ENCODE measurements at places on chromosomes 7 and 10.
A peak's percentile ranks its signal among the peaks of the same experiment; 100 is the strongest.

DNA sequence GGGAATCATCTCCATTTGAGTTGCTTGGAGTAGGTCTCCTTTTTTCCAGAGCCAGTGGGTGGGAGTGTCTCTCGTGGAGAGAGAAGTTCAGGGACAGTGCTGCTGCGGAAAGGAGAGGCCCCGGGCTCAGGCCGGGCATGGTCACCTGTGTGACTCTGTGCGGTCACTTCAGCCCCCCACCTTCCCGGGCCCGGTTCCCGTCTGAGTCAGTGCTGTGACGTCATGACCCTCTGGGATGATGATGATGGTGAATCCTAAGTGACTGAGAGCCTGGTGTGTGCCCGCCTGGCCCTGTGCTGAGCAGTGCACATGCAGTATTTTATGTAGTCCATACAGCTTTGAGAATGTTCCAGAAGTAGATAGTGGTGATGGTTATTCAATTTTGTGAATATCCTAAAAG is 32.6 kb upstream of the AP5Z1 start:
- DNase-seq: no peak

- DNase-seq: no peak
Observed at GRCh38 chr10:35644050-35644950, 2.2 kb upstream of the FZD8 start.

DNA sequence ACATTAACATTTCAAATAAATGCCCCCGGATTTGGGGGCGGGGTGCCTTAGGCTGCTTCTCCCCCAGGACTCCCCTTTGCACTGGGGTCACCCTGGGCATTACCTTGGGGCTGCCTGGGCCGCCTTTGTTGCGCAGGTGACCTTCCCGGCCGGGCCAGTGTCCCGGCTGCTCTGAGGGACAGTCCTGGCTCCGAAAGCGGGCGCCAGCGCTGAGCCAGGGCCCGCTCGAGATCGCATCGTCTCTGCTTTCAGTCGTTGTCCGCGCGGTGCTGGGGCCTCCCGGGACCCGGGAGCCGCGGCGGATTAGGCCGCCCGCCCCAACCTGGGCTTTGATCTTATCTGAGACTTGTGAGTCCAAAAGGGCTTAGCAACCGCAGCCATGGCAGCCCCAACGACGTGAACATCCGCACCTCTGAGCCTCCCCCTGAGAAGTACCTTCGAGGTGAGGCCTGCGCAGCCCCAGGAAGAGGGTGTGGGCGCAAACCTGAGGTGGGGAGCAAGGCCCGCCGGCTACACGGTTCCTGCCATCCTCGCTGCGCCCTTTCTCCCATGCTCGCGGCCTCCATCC is 14.8 kb upstream of the WAPL start:
- no peak for DNase-seq

GRCh38 chr10:85651497-85651882 is 715.1 kb downstream of the GRID1 start:
- DNase-seq: peak; percentile 72

DNA sequence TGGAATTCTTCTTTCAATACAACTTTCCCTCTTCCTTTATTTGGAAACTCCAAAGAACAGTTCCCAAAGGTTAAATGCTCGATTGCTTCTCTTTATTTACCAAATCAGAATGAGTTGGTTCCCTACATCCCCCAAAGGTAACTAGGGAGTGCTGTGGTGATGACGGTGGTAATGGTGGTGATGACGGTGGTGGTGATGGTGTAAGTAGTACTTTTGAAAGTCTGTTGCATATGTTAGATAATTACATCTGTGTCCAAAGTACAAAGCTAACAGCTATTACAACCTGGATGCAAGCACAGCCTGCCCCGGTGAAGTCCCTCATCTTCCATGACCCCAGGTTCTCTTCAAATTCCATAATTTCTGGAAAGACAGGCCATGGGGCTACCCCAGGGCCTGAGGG is 115.1 kb downstream of the TNS3 start:
- DNase-seq: no peak

GRCh38 chr7:121945480-121946236 is 72.7 kb downstream of the PTPRZ1 start:
- DNase-seq: no peak

- DNase-seq: no peak
Observed at GRCh38 chr10:49349390-49349789, 46.5 kb downstream of the DRGX start.

- DNase-seq: peak; percentile 74
Observed at GRCh38 chr10:100470367-100470766, 7.6 kb downstream of the WNT8B start.

DNA sequence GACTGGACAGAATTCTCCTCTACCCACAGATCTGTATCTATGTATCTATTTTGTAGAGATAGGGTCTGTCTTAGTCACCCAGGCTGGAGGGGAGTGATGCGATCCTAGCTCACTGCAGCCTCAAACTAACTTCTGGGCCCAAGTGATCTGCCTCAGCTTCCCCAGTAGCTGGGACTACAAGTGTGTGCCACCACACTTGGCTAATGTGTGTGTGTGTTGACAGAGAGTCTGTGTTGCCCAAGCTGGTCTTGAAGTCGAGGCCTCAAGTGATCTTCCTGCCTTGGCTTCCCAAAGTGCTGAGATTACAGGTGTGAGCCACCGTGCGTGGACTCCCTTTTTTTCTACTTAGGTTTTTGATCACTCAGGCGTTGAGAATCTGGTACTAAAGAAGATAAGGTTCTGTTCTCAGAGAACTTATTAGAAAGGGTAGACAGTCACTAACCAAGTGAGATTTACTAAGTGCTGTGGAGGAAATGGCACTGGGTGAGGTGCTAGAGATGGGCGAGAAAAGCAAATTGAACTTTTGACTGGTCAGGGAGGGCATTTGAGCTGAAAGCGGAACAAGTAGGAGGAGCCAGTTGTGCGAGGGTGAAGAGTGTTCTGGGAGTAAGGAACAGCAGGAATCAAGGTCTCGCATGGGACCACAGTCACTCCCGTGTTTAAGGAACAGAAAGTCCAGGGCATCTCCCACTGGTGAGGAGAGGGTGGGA is 18.0 kb downstream of the NDUFB2 start:
- no peak for DNase-seq

- DNase-seq: peak; percentile 85
Observed at GRCh38 chr7:79282070-79282694, 171.3 kb downstream of the MAGI2 start.

DNA sequence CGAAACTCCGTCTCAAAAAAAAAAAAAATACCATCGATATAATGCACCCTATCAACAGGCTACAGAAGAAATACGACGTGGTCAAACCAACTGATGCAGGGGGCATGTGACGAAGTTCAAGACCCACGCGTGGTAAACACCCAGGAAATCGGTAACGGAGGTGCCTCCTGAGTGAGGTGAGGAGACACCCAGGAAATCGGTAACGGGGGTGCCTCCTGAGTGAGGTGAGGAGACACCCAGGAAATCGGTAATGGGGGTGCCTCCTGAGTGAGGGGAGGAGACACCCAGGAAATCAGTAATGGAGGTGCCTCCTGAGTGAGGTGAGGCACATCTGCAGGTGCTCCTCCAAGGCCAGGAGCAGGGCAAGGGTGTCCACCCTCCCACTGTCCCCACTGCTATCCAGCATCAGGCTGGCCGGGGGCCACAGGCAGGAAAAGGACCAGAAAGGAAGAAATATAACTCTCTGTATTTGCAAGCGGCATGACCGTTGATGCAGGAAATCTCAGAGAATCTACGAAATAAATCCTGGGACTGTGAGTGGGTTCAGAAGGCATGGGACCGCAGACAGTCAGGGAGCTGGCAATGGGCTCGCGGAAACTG is 10.7 kb upstream of the GPR146 start:
- DNase-seq: no peak

DNA sequence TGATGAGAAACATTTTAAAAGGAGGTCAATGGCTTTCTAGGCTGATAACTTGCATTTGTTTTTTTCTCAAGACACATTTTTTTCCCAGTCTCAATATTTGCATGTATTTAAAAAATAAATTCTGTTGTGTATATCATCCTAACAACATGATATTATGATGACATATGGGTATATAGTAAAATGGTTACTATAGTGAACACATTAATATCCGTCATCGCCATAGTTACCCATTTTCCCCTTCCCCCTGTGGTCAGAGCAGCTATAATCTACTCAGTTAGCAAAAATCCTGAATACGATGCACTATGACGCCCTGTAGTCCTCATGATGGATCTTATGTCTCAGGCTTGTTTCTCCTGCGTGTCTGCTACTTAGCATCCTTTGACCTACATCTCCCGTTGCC is 60.9 kb upstream of the ZPBP start:
- DNase-seq: no peak

DNA sequence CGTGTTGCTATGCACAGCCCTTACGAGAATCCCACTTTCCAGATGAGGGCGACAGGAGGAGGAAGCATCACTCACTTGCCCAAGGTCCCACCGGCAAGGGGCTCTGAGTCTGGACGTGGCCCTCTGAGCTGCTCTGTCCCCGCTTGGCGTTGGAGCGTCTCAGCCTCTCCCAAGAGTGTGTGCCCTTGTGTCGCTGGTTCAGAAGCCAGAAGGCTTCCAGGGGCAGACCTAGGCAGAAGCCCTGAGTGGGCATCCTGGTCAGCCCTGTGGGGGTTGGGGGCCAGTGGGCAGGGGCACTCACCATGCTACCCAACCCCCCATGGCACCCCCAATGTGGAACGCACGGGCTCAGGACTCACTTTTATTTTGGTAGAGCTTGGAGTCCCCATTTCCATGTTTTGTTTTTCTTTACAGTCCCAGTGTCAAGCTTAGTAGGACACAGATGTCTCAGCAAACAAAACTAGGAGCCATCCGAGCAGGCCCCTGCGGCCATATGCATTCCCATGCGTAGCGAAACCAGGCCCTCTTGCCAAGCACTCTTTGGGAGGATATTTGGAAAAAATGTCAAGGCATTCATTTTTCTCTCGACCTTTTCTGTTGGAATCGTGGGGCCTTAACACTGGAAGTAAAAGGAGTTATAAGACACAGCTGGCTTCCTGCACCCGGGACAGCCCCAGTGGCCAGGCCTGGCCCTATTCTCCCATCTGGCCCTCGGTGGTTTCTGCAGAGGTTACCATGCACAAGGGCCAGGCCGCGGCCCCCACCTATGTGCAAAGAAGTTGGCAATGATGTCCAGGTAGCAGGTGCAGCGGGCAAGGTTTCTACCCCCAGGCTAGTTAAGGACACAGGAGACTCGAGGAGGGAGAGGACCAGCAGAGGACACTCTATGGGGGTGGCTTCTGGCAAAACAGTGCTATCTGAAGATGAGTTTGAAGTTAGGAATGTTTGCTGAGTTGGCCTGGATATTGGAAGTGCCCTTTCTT is 97.0 kb downstream of the LHPP start:
- DNase-seq: peak; percentile 37

- DNase-seq: peak; percentile 64
Observed at GRCh38 chr10:69901628-69902505, 100.2 kb downstream of the COL13A1 start.

DNA sequence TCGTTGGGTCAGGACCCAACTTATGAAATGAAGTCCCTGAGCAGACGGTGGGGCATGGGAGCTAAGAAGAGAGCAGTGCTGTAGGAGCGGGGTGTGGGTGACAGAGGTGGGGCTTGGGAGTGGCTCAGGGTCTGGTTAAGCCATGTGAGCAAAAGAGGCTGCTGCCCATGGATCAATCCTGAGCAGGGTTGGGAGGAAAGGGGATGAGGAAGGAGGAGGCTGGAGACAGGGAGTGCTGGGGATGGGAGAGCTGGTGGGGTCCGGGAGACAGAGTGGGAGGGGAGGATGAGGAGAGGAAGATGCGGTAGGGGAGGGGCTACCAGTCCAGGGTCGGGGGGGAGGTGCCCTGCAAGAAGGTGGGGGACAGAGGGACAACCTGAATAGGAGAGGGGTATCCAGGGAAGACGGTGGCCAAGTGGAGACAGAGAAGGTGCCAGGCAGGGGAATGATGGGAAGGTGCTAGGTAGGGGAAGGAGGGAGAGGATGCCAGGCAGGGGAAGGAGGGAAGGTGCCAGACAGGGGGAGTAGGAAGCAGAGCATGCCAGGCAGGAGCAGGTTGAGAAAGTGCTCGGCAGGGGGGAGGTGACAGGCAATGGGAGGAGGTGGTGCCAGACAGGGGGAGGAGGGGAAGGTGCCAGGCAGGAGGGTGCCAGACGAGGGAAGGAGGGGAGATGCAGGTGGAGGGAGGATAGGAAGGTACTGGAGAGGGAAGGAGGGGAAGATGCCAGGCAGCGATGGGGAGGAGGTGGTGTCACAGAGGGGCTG is 27.5 kb upstream of the SMARCD3 start:
- DNase-seq: no peak

GRCh38 chr10:32318476-32318896 is 28.5 kb downstream of the EPC1 start:
- DNase-seq: peak; percentile 18

DNA sequence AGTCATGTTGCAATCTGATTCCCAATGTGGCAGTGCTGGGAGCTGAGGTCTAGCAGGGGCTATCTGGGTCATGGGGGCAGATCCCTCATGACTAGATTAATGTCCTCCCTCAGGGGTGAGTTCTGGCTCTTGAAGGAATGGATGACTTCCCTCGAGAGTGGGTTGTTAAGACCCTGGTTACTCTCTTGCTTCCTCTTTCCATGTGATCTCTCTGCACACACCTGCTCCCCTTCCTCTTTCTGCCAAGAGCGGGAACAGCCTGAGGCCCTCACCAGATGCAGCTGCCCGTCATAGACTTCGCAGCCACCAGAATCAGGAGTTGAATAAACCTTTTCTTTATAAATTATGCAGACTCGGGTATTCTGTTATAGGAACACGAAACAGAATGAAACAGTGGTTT is 37.8 kb downstream of the SFMBT2 start:
- DNase-seq: no peak
